ENCODE measurements at places on chromosomes 7 and 10.

DNA sequence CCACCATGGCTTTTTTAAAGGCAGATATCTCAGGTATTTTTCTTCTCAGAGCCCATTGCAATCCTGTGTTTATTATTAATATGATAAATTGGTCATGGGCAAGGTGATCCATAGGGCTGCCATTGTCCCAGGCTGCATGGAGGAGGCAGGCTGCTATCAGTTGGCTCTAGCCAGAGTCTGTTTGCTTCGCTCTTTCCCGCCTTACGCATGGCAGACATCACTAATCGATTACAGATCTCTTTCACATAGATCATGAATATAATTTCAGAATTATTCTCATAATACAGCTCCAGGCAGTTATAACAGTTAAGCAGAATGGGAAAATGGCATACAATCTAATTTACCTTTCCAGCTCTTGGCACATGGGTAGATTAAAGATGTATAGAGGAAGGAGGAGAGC, 30.4 kb upstream of the HABP2 start:
- no peak for DNase-seq

GRCh38 chr10:24091256-24091655, 117.7 kb upstream of the KIAA1217 start:
- no peak for DNase-seq

DNA sequence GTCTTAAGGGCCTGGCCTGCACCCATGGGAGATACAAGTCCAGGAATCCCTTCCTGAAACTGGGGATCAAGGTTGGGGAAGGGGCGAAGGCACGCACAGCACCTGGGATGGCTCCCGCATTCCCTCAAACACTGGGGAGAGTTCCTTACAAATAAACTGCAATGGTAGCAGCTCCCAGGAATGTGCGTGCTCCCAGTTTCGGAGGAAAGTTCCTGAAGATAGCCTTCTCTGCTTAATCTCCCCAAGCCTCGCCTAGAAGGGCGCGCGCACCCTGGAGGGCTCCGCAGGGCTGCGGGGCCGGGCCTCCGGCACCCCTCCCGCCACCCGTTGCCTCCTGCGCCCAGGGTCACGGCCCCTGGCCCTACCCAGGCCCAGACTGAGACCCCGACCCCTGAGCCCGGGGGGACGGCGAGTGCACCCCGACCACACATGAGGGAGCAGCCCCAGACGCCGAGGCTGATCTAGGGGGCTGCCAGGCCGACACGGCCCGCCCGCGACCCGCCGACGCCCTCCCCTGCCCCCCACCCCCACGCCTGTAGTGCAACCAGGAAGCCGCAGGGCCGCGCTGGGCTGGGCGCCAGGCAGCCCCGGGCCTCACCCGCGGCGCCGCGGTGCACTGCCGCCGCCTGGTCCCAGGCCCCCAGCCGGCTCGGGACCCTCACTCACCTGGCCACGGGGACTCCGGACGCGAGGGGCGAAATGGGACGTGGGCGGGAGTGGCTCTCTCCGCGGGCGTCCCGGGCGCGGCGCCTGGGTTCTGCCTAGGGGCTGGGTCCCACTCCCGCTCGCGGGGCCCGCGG, 460 bp downstream of the ANXA11 start:
- DNase-seq: no peak

DNA sequence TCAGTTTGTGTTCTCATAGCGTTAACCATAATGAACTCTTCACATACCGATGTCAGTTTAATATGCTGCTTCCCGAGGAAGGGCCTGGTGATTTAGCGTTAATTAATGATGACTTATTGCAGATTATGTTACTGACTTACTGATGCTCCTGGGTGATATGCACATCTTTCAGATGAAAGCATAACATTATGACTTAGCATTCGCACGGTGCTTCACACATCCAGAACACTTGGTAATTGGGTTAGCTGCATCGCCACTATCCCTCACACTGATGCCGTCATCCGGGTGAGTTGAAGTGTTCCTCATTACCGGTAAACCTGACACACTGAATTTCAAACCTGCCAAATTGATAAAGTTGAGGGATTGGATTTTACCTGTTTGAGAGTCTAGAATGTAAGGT, 239.0 kb upstream of the PODXL start:
- DNase-seq: no peak

- no peak for DNase-seq
These were observed 11.6 kb upstream of the PALD1 start for GRCh38 chr10:70466951-70467350.

GRCh38 chr7:156480671-156481070, 159.9 kb upstream of the RNF32 start:
- no peak for DNase-seq

- DNase-seq: no peak
These were observed 252.0 kb downstream of the SKIDA1 start for GRCh38 chr10:21273400-21273968.

DNA sequence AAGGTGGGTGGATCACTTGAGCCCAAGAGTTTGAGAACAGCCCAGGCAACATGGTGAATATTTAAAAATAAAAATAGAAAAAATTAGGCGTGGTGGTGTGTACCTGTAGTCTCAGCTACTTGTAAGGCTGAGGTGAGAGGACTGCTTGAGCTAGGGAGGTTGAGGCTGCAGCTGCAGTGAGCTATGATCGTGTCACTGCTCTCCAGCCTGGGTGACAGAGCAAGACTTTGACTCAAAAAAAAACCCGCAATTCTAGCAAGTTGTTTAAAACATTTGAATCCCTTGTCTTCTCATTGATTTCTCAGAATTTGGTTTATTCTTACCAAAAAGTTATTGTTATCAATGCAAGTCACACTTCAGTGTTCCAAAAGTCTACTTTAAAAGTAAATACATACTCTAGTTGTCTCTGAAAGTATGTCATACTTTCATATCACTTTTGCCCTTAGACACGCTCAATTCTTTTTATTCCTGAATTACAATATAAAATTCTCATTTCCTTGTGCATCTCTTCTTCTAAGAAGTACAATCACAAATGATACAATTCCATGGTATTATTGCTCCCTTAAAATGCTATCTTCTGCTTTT, 6.3 kb downstream of the EPC1 start:
- no peak for DNase-seq

- no peak for DNase-seq
These were observed 77.7 kb downstream of the GRID1 start for GRCh38 chr10:86288695-86289576.

DNA sequence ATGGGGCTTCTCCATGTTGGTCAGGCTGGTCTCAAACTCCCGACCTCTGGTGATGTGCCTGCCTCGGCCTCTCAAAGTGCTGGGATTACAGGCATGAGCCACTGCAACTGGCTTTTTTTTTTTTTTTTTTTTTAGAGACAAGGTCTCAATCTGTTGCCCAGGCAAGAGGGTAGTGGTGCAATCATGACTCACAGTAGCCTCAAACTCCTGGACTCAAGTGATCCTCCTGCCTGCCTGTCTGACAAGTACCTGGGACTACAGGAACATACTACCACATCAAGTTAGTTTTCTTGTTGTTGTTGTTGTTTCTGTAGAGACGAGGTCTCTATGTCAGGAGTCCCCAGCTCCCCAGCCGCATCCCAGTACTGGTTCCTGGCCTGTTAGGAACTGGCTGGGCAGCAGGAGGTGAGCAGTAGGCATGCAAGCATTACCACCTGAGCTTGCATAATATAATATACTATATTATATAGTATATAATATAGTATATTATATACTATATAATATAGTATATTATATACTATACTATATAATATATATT, 55.7 kb downstream of the TPK1 start:
- DNase-seq: no peak

DNA sequence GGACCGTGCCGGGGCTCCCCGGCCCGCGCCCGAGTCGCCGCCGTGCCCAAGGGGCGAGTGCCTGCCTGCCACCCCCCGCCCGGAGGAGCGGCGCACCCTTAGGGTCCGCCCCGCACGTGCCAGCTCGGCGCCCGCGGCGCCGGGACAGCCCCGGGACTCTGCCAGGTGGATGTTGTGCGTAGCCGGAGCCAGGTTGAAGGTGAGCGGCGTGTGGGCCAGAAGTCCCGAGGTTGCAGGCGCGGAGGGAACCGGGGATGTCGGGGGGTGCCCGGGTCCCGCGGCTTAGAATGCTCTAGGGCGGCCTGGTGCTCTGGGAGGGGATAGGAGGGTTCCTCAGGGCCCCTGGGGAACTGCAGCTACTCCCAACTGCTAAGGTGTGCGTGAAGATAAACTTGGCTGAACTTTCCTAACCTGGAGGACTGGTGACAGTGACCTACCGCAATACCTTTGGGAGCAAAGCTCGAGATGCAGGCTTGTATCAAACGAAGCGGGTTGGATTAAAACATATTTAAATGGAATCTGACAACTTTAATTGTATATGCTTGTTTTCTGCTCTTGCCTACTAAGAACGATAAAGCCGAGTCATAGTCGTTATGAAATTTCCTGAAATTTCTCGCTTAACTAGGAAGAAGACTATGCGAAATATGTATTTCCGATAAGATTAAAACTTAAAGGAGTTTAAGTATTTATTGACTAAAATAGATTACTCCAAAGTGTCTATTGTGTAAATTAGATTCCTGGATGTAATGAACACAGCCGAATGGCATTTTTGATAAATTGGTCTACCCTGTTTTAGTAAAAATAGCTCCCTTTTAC, at the start of gene CUX1:
CUX1 (plus strand) TSS at position 156 of the 816 bp plus-strand sequence; CDS start at position 170, 14 bp downstream.
- DNase-seq: no peak

DNA sequence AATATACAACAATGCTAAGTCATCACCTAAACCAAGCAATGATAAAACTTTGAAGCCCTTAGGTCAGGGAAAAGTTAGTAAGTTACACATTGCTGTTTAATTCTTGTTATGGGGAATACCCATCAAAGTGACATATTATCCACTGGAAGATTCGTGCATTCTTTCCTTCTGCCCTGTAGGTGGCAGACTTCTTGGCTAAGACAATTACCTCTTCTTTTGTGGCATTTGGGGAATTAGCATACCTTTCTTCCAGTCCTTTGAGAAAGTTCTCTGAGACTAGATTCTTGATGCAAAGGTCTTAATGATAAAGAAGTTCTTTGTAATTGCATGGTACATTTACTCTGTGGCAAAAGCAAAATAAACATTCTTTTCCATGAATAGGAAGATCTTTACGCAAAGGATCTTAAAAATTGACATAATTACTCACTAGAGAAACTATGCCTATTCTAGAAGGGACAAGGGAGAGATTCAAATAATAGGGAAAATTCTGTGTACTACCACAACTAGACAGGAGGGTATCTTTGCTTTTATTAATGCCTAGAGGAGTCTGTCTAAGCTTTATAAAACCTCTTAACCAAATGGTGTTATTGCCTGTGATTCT, 395.9 kb downstream of the GRM8 start:
- no peak for DNase-seq

GRCh38 chr7:75992083-75992755, 2.2 kb downstream of the TMEM120A start:
- no peak for DNase-seq

- DNase-seq: no peak
These were observed 162.2 kb downstream of the SH3PXD2A start for GRCh38 chr10:103692952-103693811.

GRCh38 chr7:110105307-110105706, 985.6 kb upstream of the LRRN3 start:
- DNase-seq: no peak

DNA sequence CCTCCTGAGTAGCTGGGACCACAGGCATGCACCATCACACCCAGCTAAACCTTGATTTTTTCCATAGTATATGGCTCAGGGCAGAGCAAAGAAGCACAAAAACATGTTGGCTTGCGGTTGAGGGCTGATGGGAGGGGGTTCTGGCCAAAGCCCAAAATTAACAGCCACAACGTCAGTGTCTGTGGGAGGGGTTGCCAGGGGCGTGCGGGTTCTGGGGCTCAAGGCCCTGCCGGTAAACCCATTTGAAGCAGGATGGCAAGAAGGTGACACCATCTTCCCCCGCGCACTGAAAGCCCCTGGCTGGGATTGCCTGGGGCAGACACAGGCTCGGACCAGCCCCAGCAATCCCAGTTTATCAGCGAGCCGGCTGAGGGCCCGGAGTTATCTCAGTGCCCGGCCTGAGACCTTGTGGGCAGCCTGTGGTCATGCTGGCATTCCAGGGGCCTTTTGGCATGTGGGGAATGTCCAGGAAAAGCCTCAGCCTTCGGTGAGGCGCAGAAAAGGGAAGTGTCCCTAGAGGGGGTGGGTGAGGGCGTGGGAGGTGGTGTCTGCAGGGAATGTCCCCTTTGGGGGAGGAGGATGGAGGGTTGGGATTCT, 167.7 kb upstream of the TNRC18 start:
- DNase-seq: no peak

- no peak for DNase-seq
These were observed 85.5 kb downstream of the SLC25A13 start for GRCh38 chr7:96236198-96237039.

DNA sequence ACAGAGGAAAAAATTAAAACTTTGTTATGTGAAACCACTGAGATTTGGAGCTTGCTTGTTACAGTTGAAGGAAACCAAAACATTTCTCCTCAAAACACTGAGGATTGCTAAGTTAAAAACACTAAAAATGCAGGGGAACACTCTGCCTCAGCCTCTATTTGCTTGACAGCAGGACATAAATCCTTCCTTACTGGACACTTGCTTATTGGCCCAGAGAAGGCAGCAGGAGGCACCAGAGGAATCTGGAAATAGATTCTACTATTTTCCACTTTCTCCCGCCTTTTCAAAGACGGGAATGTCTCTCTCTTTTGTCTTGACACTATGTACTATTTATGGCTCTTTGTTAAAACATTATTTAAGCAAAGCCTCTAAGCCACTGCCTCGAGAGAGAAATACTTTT, 67.9 kb downstream of the MTURN start:
- DNase-seq: no peak

DNA sequence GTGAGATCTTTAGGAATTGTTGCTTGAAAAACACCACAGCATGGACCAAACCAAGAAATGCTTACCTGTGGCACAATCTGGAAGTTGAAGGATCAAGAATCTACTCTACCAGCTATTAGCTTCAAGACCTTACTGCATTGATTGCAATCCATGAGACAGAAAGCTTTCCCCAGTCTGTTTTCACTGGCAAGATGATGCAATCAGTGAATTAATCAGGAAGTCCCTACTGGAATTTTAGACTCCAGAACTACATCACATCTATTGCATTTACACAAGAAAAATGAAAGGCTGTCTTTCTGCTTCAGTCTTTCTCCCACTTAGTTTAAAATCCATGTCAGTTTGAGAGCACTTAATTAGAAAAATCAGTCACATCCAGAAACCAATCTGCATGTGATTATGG, 191.7 kb downstream of the TFEC start:
- DNase-seq: no peak

DNA sequence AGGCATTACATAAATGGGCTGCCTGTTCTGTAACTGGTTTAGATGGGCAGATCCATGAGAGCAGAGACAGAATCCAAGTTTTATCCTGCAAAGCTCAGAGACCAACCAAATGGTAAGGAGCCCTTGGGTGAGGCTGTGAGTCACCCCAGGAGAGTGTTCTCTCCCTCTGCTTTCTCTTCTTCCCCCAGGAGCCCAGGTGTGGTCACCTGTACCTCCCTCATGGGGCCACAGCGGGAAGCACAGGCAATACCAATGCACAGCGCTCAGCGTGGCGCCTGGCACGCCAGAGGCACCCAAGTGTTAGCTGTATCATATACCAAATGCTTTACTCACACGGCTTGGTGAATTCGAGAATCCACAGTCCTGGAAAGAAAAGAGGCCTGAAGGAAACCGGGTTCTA, 39.4 kb downstream of the CTBP2 start:
- DNase-seq: no peak

GRCh38 chr10:131668903-131669302, 231.9 kb upstream of the PPP2R2D start:
- DNase-seq: no peak
